Testis (tissue), 5 donors: ENCODE measurements at places on chromosomes 3 and 15.

DNA sequence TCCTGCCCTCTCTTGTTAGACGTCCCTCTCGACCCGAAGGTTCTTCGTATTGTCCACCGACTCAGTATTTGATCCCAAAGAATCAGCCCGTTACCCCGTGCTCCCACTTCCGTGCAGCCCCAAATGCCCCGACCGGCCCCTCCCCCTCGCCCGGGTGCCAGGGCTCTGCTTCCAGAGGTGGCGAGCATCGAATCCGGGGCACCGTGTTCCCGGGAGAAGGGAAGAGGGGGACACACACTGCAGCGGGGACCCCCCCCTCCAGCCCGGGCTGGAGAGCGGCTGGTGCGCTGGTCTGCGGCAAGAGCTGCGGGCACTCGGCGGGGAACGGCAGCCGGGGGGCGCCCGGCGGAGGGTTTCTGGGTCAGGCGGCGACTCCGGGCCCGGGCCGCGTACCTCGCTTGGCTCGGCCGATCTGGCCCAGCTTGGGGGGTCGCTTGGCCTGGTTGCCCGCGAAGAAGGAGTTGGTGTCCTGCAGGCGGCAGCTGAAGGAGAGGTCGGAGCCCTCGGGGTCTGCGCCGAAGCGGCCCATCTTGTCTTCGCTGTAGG lies 556 bp downstream of the CAMK2N2 start:
- no peak for DNase-seq

GRCh38 chr3:51908026-51908425 lies 4.9 kb upstream of the IQCF1 start:
- no peak for DNase-seq

GRCh38 chr15:57031605-57032004 lies 113.2 kb downstream of the TCF12 start:
- peak; percentile 71 for DNase-seq

GRCh38 chr3:185630182-185630622 lies 44.1 kb downstream of the SENP2 start:
- DNase-seq: no peak

DNA sequence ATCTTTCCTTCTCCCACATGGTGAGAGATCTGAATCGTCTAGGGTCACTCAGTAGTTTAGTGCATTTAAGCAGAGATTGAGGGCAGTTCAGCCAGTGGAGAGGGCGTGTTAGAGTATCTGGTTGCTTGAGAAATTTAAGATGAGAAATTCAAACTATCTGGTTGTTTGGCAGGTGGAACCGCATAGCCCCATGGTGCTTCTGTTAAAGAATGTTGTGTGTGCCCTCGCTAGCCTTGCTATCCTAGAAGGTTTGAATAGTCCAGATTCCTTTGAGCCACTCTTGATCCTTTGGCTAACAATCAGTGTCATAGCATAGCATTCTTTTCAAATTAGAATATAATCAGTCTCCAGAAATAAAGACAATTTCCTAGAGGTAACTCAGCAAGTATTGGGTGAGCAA lies 32.1 kb downstream of the ABHD17C start:
- no peak for DNase-seq
